ENCODE measurements at places on chromosomes 12 and 14.

DNA sequence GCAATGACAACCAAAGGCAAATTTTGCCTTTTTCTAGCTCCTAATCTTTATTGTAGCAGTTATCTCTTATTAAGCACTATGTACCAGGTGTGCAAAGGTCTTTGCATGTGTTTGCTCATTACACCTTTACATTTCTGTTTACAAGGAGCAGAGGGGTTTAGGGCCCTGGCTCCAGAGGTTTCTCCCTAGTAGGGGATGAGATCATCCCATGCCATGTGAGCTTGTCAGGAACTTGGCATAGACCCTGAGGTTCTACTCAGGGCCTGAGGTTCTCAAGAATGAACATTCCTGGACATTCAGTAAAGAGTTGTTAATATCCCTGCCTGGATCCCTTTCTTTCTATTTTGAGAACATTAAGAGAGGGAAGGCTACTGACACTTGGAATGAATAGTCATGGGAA is 292.0 kb downstream of the RPAP3 start:
- no peak for DNase-seq

DNA sequence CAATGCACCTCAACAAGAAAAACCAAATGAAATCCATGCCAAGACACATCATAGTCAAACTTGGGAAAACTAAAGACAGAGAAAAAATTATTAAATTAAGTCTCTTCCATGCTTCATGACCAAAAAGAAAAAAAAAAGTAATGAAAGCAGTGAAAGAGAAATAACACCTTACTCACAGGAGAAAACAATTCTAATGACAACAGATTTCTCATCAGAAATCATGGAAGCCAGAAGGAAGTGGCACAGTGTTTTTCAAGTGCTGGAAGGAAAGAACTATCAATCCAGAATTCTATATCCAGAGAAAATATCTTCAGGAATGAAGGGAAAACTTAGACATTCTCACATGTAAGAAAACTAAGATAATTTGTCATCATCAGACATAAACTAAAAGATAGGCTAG is 71.1 kb upstream of the NUDT4 start:
- DNase-seq: no peak

DNA sequence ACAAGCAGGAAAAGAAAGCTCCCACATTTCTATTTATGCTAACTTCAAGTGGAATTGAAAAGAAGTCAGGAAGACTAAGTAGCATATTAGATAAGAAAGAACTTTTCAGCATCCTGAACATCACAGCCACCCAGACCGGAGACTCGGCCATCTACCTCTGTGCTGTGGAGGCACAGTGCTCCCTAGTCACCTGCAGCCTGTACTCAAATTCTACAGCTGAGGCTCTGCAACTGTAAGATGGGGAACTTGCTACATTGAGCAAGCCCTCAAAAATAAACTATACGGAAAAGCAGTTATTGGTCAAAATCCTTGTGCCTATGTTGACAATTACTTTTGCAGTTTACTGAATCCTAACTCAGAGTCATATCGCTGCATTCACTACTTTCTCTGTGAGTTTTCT is 361.9 kb downstream of the DAD1 start:
- no peak for DNase-seq

DNA sequence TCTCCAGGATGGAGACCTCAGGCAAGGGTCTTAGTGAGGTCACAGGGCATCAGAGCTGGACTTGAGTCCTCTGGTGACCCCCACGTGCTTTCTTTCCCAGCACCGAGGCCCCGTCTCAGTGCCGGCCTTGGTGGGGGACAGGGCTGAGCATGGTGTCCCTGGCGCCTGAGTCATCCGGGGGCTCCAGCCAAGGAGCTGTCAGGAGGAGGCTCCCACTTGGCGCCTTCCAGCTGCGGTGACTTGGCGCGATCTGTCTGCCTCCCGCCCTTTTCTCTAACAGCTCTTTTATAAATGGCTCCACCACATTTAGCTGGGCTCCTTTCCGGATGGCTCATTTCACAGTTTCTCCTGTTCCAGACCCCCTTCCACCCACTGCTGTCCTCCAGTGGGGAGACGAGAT is 60.4 kb downstream of the PRMT8 start:
- DNase-seq: no peak

DNA sequence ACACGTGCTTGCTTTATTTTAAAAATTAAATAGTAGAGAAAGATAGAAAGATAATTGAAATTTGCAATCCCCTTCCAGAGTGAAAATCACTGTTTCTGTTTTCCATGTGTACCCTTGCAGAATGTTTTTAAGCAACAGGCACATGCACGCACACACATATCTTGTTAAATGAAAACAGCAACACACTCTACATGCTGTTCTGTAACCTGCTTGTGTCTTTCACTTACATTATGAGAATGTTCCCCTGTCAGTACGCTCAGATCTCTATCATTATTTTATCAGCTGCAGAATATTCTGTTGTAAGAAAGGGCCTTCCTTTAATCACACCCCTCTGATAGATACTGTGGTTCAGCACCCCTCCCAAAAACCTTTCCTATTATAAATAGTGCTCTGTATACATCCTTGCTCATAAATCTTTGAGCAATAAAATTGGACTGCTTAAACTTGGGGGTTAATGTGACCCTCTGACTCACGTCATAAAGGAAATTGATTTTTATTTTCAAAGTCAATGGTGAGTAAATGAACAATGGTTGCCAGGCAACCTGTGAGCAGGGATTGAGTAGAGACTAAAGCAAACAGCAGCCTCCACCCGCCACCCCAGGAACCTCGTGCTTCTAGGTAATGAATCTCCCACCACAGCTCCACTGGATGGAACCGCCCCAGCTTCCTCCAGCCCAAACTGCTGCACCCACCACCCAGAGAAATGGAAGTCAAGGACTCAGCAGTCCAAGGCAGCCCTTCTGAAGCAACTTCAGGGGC is 31.9 kb upstream of the CHGA start:
- peak; percentile 98 for DNase-seq

GRCh38 chr14:69107407-69108003 is 45.4 kb downstream of the DCAF5 start:
- peak; percentile 70 for DNase-seq

DNA sequence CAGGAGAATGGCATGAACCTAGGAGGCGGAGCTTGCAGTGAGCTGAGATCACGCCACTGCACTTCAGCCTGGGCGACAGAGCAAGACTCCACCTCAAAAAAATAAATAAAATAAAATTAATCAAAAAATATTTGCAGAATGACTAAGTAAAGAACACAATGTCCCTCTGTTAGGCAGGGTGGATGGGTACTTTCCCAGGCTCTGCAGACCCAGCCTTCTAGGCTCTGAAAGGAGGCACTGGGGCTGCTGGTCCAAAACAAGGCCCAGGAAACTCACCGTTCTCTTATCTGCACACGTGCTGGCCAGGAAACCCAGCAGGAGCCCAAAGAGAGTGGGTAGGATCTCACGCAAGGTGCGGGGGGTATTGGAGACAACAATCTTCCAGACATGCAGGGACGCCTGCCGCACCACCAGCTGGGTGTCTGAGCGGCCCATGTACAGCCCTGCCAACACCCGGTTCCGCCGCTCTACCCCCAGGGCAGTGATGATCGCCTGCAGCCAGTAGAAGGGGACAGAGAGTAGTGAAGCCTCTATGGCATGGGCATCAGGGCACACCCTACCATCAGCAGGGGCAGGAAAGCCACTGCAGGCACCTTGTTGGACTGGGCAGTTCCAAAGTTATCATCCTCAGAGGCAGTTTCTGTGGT is 25.8 kb upstream of the RAB35 start:
- no peak for DNase-seq

DNA sequence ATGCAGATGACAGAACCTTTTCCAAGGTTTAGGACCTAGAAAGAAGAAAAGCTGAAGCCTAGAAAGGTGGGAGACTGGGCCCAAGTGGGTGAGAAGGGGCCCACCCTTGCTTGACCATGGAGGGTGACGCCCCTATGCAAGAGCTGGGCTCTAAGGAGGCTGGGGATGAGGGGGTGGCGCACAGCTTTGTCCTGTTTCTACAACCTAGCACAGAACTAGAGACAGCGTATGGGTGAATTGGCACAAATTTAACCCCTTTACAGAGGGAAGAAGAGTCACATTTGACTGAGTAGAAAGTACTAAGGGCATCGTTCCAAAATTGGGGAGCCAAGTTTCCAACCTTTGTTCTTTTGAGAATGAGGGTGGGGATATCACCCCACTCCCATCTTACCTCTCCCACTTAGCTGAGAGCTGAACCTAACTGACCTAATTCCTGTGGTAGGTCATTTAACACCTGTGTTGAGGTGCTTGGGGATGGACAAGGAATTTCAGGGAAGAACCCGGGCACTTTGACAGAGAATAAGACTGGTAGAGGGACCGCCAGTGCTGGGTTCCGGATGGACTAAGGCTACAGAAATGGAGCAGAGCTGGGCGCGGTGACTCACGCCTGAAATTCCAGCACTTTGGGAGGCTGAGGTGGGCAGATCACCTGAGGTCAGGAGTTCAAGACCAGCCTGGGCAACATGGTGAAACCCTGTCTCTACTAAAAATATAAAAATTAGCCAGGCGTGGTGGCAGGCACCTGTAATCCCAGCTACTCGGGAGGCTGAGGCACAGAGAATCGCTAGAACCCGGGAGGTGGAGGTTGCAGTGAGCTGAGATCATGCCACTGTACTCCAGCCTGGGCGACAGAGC is 5.2 kb downstream of the NFKBIA start:
- DNase-seq: no peak

DNA sequence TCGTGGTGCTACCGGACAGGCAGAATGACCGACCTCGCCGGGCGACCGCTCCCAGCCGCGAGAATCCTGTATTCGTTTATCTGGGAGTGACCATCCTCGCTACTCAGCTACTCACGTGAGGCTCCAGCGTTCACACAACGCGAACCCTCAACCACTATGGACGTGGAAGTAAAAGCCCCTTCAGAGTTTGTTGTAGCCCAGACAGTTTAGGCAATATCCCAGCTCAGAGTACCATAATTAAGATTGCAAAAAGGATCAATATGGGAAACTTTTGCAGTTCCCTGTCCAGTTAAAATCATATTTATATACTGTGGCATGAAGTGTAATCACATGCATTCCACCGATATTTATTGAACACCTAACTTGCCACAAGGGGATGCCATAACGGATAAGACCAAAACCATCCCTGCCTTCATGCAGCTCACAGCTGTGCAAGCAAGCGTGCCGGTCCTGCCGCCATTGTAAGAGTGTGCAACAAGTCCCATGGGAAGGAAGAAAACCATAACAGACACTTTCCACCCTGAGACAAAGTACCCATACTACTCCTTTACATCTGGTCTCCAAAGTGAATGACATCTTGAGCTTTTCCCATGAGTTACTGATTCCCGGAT is 938 bp upstream of the MAX start:
- DNase-seq: peak; percentile 33

DNA sequence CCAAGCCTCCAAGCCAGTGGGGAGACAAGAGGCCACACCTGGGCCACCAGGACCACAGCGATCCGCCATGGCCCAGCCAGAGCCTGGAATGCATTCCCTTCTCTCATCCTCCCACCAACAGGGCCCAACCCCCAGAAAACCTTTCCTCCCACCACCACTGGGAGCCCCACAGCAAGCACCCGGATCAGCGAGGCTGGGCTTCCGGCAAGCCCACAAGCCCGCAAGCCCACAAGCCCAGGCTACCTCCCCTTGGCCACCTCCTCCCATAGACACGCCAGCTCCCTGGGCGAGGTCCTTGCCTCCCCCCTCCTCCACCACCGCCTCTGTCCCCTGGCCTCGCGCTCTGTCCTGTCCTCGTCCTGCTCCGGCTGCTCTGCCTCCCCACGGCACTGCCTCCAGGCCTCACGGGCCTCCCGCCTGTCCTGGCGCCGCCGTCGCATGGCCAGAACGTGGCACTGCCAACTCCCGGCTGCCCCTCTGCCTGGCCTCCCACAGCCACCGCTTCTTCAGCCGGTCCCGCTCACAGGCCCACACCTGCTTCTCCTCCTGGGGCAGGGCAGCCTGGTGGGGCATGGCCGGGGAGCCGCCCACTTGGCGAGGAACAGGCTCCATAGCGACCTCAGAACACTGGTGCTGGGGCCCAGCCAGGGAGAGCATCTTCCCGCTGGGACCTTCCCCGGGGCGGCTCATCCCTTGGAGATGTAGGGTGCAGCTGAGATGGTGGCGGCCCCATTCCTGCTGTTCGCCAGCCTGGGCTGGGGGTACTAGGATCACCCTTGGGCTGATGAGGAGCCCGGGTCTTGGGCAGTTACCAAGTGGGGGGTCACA is 5.6 kb downstream of the CDK2AP1 start:
- DNase-seq: no peak

GRCh38 chr14:101075025-101075800 is 171.7 kb upstream of the RTL1 start:
- no peak for DNase-seq

- no peak for DNase-seq
Measured at GRCh38 chr14:51807356-51807755, 53.1 kb upstream of the GNG2 start.

GRCh38 chr14:82328442-82328841 is 794.8 kb upstream of the SEL1L start:
- DNase-seq: no peak

DNA sequence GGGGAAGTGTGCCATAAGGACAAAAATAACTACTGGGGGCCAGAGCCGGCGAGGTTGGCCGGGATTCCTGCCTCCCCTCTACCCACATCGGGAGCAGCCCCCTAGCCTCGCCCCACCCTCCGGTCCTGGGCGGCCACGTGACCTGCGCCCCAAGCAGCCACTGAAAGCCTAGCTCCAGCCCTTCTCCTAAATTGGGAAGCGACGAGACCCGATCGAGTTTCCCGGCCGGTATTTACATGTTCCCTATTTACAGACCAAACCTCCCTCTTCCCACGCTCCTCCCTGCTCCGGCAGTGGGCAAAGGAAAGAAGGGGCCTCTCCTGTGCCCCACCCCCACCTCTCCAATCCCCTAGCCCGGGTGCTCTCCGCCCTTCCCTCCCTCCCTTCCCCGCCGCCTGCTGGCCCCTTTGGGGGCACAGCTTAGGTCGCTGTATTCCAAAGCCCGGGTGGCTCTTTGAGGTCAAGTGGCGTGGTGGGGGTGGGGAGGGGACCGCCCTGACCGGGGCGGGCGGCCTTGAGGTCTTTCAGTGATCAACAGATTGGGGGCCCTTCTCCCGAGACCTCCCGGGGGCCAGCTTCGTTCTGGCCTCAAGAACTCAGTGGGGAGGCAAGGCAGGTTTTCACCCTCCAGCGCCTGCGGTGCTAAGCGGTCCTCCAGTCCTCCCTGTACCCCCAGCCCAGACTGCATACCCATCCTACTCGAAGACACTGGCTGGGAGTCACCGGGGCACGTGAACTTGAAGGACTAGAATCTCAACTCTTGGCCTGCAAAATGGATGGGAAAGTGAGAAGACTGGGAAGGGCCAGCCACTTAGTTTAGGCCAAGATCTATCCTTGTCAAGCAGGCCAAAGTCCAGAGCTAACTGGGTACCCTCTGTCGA is 6.3 kb upstream of the CTDSP2 start:
- DNase-seq: no peak

DNA sequence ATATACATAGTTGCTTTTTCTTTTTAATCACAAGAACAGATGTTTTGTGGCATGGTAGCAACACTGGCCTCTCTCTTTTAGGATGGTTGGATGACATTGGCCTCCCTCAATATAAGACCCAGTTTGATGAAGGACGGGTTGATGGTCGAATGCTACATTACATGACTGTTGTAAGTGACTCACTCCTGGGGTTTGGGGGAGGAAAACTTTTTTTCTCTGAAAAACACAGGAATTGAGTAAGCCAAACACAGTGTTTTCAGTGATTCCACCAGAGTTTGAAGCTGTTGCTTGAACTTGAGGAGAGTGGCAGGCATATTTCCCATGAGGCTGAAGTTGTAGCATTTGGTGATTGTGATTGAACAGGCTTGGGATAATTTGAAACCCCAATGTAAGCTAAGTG is 13.7 kb upstream of the REP15 start:
- no peak for DNase-seq
